Activated naive CD8-positive, alpha-beta T cell treated with anti-CD3 and anti-CD28 coated beads, Interleukin-2, amount 50 U/mL, for 16 hours (primary cell): ENCODE measurements at places on chromosomes 4 and X.

DNA sequence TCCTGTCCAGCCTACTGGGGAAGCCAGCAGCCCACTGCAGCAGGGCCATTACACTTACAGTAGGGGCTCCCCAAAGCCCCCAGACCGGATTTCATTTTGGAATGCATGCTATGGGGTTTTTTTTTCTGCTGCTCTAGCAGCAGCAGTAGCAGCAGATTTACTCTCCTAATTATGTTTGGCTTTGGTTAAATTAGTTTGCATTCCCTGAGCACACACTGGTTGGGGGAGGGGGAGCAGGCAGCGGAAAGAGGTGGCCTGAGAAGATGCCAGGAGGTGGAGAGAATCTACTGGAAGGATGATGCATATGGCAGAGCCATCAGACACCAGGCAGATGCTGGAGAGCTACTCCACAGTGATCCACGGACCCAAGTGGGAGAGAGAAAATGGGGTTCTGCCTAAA lies 109.6 kb downstream of the LDB2 start:
- DNase-seq, result no peak

DNA sequence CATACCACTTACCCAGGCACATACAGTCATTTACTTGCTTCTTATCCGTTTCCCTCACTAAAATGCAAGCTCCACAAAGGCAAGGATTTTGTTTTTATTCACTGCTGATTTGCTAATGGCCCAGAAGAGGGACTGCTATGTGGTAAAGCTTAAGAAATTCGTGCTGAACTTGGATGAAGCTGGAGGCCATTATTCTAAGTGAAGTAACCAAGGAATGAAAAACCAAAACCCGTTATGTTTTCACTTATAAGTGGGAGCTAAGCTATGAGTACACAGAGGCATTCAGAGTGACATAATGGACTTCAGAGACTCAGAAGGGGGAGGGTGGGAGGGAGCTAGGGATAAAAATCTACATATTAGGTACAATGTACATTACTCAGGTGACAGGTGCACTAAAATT lies 47.2 kb downstream of the RAB33B start:
- no peak for DNase-seq

GRCh38 chr4:37073226-37073840 lies 171.2 kb upstream of the NWD2 start:
- DNase-seq, result no peak

DNA sequence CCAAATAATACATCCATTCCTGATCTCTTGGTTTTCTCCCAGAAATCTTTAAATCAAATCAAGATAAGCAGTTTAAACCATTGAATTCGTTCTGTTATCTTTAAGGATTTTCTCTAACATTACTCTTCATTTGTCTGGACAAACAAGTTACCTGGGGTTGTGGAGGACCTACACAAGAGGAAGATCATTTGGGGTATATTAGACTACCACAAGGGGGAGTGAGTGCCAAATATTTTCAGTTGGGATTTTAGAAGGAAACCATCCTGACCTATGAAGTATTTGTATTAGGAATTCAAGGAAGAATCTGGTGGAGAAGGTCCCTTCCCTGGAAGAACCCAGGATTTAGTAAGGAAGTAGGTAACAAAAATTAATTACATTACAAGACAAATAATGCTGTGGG lies 12.0 kb upstream of the DCHS2 start:
- no peak for DNase-seq

DNA sequence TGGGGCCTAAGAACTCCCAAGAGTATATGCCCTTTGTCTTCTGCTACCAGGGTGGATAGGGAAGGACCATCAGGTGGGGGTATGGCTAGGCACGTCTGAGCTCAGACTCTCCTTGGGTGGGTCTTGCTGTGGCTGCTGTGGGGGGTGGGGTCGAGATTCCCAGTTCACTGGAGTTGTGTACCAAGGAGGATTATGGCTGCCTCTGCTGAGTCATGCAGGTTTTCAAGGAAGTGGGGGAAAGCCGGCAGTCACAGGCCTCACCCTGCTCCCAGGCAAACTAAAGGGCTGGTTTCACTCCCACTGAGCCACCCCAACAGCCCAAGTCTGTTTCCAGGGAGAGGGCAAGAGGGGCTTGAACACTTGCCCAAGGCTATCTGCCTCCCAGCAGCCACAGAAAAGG lies 249.7 kb downstream of the NR3C2 start:
- no peak for DNase-seq

GRCh38 chrX:80511969-80512760 lies 91.9 kb downstream of the TENT5D start:
- DNase-seq, result no peak

- DNase-seq, result no peak
Observed at GRCh38 chr4:2330091-2331042, 68.5 kb upstream of the MXD4 start.

GRCh38 chr4:155523358-155523757 lies 143.3 kb upstream of the GUCY1A1 start:
- DNase-seq, result no peak

GRCh38 chr4:142500966-142501365 lies 345.1 kb downstream of the INPP4B start:
- DNase-seq, result no peak

DNA sequence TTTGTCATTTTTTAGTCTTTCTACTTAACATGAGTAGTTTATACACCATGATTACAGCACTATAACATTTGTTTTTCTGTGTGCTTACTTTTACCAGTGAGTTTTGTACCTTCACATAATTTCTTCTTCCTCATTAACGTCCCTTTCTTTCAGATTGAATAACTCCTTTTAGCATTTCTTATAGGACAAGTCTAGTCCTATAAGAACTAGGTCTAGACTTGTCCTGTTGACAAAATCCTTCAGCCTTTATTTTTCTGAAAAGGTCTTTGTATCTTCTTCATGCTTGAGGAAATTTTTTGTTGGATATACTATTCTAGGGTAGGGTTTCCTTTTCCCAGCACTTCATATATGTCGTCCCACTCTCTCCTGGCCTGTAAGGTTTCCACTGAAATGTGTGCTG lies 253.3 kb upstream of the ARHGAP24 start:
- DNase-seq, result no peak

GRCh38 chrX:151919610-151920009 lies 6.9 kb downstream of the MAGEA4 start:
- DNase-seq, result no peak

DNA sequence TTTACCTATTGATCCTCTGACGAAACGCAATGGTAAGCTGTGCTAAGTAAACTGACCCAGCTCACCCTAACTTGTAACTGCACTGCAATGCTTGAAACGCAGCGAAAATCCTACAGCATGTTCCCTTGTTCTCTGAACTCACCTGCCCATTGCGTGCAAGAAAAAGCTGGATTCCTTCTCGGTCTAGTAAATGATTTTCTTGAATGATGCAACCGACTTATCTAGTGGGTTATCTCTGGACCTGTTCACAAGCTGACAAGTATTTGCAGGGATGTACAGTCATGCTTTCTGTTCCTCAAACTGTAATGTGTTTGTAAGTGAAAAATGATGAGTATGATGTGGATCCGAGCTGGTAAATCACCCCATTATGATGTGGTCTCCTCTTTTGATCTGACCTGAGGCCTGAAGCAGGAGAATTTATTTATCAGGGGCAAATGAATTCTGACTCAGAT lies 140.1 kb downstream of the BTC start:
- no peak for DNase-seq

- no peak for DNase-seq
Observed at GRCh38 chrX:130304587-130305368, 34.9 kb upstream of the SLC25A14 start.

- DNase-seq, result no peak
Observed at GRCh38 chrX:121000589-121000988, 15.0 kb upstream of the CT47A1 start.

DNA sequence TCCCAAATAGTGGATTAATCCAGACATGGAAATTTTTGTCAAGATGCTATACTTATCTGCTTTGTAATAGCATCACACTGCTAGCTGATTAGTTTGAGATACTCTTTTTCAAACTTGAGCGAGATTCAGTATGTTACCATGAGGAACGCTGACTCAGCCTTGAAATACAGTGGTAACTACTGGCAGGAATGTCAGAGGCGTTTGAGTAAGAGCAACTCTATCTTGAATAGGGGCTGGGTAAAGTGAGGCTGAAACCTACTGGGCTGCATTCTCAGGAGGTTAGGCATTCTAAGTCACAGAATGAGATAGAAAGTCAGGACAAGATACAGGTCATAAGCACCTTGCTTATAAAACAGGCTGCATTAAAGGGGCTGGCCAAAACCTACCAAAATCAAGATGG lies 2519.6 kb downstream of the ARAP2 start:
- no peak for DNase-seq

DNA sequence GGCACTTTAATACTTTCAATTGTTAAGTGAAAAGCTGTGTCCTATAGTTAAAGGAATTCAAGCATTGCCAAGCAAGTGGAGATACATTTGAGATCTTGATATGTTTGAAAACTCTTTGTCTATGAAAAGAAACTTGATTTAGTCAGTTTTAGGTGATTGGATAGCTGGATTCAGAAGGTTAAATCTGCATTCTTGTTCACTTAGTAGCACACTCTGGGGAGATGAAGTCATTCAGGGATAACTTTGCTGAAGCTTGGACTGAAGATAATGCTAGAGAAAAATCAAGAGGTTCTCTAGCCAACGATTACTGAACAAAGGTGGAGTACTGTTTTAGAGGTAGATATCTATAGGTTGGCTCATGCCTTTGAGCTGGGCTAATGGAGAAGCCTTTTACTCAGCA lies 90.6 kb downstream of the DCAF8L2 start:
- no peak for DNase-seq

GRCh38 chrX:21966866-21967265 lies 26.4 kb downstream of the SMS start:
- DNase-seq, result no peak

GRCh38 chr4:42654631-42655268 lies 2.2 kb downstream of the ATP8A1 start:
- DNase-seq, result no peak

GRCh38 chrX:10900585-10901289 lies 210.4 kb upstream of the HCCS start:
- DNase-seq, result no peak

- DNase-seq, result no peak
Observed at GRCh38 chrX:10726647-10727046, 106.3 kb upstream of the MID1 start.

GRCh38 chr4:177079327-177079726 lies 230.3 kb upstream of the NEIL3 start:
- no peak for DNase-seq

DNA sequence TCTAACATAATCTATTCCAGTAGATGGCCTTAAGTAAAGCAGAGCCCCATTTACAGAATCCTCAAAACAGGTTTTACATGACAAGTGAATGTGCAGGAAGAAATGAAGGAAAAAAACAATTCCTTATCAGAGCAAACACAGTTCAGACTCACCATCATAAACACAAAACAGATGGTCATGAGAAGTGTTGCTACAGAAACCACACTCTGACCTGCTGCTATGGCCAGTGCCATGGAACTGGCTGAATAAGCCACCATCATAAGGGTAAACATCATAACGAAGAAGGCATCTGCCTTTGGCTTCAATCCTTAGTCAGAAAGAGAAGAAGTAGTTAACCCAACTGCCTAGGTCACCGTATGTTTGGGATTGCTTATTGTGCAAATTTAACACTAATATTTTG lies 61.1 kb downstream of the ABCG2 start:
- DNase-seq, result no peak

- no peak for DNase-seq
Observed at GRCh38 chr4:173684223-173684622, 154.2 kb upstream of the HAND2 start.

- DNase-seq, result no peak
Observed at GRCh38 chr4:81084029-81084428, 53.5 kb downstream of the BMP3 start.

DNA sequence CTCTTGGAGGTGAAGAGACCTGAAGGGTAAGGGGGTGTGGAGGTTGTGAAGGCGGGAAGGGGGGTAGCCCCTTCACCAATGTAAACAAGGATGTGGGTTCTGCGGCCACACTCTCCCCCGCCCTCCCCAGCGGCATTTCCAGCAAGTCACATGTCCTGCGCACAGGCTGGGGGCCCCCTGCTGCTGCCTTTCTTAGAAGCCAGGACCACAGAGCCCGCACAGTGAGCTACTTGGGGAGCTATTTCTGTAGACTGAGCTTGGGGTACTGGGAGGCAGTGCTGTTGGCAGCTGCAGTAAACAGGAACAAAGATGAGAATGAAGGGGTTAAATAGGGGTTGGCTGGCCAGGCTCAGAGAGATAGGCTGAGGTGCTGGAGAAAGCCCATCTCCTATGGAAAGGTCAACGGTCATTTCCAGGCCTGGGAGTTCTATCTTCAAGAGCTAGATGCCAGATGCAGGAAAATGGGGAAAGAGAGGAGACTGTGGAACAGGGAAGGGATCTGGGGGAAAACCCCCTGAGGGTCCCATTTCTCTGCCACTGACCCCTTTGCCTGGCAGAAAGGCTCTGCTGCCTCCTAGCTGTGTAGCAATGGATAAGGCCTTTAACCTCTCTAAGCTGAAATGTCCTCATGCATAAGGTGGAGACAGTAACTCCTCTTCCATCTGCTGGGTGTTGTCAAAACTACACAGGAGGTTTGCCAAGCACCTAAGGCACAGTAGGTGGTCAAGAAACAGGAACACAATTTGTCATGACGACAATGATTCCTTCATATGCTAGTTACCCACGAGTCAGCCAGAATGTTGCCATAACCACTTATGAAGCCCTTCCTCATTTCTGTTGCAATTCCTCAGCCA lies 18.5 kb upstream of the PIM2 start:
- DNase-seq, result peak; percentile 61
